NCI-H1417 treated with DMSO at 0.1 percent for 48 hours (cell line): ENCODE measurements at places on chromosomes 12 and 14.

- no peak for DNase-seq
Observed at GRCh38 chr12:46459111-46459510, 86.5 kb upstream of the SLC38A2 start.

- no peak for DNase-seq
Observed at GRCh38 chr14:74155749-74156148, 71.0 kb downstream of the LIN52 start.

GRCh38 chr14:67999290-67999689 is 179.7 kb downstream of the RAD51B start:
- DNase-seq, result no peak

DNA sequence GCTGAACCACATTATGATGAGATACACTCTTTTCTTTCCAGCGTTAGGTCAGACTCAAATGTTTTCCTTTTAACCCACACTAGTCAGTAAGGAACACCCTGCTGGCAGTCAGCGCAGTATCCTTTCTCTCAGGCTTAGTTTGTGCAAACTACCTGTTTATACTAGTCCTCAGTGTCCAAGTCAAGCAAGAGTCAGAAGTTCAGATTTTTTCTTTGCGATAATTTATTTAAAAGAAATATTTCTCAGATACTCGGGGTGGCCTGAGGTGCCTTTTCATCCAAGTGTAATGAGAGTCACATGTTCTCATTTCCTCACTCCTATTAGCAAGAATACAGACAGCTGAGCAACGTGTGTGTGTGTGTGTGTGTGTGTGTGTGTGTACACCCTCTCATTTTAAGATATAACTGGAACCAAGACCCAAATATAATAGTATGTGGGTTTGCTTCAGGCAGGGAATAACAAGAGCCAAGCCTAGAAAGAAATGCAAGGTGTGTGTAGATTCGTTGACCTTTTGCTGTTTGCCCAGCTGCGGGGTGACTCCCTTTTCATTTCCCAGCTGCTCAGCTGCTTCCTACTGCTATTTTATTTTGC is 182.7 kb downstream of the KICS2 start:
- peak; percentile 97 for DNase-seq
